ENCODE measurements at places on chromosomes 3 and 15. TPM values are rescaled to one million over a fixed set of nuclear protein-coding genes. Genes with fewer than 3 reads are reported as not detected.

GRCh38 chr3:193998123-193998448 lies 137.9 kb upstream of the HES1 start:
- no peaks in the 10 kb centered on the region for H3K4me1 ChIP-seq
- H3K4me3 ChIP-seq: no peak overlapping the region
- peaks cover 22% of the 10 kb centered on the region for H3K27me3 ChIP-seq
- no peak overlapping the region for H3K27ac ChIP-seq
- H3K36me3 ChIP-seq: no peaks in the 10 kb centered on the region

GRCh38 chr3:155420406-155420805 lies 126.9 kb upstream of the STRIT1 start:
- H3K36me3 ChIP-seq: no peaks in the 10 kb centered on the region
- H3K4me3 ChIP-seq: no peak overlapping the region

Gene CLPX
- 48.8 TPM for total RNA-seq

DNA sequence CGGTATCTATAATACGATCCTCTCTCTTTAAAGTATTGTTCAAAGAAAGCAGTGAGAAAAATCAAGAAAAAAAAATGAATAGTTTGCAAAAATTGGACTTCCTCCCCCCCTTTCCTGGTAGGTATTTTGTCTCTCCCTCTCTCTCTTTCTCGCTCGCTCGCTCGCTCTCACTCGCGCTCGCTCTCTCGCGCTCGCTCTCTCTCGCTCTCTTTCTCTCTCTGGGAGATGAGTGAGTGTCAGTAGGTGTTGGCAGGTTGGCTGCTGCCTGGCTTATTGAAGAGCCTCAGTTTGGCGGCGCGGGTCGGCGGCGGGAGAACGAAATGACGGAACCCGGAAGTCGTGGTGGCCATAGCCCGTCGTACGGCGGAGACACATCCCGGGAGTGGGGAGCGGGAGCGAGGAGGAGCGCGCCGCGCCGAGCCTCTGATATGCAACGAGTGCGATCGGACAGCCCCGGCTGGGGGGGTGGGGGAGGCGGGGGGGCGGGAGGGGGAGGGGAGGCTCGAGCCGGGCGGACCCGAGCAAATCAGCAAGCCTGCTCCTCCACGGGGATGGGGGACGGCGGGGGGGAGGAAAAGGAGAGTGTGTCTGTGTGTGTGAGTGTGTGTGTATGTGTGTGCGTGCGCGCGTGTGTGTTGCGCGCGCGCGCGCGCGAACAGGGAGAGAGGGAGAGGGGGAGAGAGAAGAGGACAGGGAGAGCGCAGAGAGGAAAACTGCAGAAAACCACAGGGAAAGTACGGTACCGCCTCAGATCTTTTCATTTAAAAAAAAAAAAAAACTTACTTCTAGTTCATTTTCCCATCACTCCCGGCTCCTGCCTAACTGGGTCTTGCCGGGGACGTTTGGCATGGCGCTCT lies at the start of gene MEIS2:
MEIS2 (minus strand) TSS at position 441 of the 857 bp plus-strand sequence. CDS start 1,083 bp downstream, outside the sequence.
- peaks cover 15% of the 10 kb centered on the region for H3K27me3 ChIP-seq
- H3K27ac ChIP-seq: peak within 1 kb of the TSS; percentile 92
- H3K36me3 ChIP-seq: no peaks in the 10 kb centered on the region
- H3K4me3 ChIP-seq: peak within 1 kb of the TSS; percentile 89

DNA sequence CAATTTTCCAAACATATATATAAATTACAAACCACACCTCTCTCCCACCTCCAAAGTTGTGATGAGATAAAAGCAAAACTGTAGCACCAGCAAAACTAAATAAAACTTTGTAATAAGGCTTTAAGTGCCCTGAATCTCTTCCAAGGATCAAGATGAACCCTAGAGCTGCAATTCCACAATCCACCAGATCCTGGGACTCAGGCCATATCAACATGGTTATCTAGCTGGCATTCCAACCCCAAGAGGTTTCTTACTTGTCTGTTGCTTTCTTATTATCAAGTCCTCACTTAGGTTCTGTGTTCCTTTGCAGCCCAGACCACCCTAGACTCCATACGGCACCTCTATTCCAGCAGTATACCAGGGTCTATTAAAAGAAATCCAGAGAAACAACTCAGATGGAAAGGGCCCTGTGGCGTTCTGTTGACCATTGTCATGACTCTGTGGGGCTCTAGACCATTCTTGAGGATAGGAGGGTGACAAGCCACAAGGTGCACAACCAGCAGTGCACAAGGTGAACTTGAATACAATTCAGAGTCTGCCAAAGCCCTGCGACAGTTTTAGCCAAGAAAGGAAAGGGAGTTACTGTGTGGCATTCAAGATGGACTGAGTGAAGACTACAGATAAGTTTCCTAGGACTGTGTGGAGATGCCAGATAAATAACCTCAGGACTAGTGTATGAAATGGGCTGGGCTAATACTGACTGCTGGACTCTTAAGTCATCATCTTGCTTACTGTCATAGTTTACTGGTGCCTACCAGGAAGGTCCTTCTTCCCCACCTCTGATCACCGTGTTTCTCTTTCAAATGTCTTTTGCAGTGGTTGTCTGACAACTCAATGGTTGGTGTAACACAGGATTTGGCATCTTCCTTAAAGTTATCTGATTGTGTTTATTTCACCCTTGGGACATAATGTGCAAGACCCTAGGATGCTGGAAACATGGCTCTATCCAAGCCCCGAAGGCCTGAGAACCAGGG lies 27.2 kb downstream of the ACKR2 start:
- no peak overlapping the region for H3K4me3 ChIP-seq
- no peaks in the 10 kb centered on the region for H3K36me3 ChIP-seq
- no peak overlapping the region for H3K27ac ChIP-seq
- no peaks in the 10 kb centered on the region for H3K4me1 ChIP-seq

GRCh38 chr15:92306663-92307062 lies 87.0 kb upstream of the ST8SIA2 start:
- no peaks in the 10 kb centered on the region for H3K27me3 ChIP-seq
- no peak for DNase-seq
- H3K36me3 ChIP-seq: no peaks in the 10 kb centered on the region
- no peak overlapping the region for H3K27ac ChIP-seq

- peak; percentile 38 for DNase-seq
- H3K36me3 ChIP-seq: no peaks in the 10 kb centered on the region
- no peak overlapping the region for H3K27ac ChIP-seq
- no peaks in the 10 kb centered on the region for H3K27me3 ChIP-seq
Observed at GRCh38 chr3:130820976-130821375, 72.9 kb upstream of the ATP2C1 start.

- no peaks in the 10 kb centered on the region for H3K36me3 ChIP-seq
- no peaks in the 10 kb centered on the region for H3K4me1 ChIP-seq
- DNase-seq: no peak
- no peaks in the 10 kb centered on the region for H3K27me3 ChIP-seq
- H3K27ac ChIP-seq: no peak overlapping the region
- no peak overlapping the region for H3K4me3 ChIP-seq
Observed at GRCh38 chr3:30302027-30302426, 304.4 kb upstream of the TGFBR2 start.

Gene CCRL2
- total RNA-seq: 0.17 TPM

DNA sequence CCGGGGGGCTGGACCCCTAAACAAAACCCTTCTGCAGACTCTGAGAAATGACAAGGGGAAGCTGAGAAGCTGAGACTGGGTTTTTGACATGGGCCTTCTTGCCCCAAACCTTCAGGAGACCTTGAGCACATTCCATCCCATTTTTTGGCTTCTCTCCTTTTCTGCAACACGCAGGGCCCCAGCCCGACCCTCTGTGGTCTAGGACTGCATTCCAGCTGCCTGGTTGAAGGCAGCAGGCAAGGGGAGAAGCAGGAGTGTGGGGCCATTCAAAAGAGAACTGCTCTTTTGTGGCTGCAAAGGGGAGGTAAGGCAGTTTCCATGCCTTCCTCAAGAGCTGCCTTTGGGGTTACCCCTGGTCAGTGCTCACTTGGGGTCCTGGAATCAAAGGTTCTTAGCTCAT lies 263.0 kb downstream of the TLE3 start:
- H3K27ac ChIP-seq: no peak overlapping the region
- no peak for DNase-seq
- peaks cover 10% of the 10 kb centered on the region for H3K27me3 ChIP-seq
- peaks cover 3% of the 10 kb centered on the region for H3K4me1 ChIP-seq
- H3K4me3 ChIP-seq: no peak overlapping the region

Gene CLDN11
- 0.70 TPM for total RNA-seq

GRCh38 chr3:195906865-195907683 lies 1.3 kb downstream of the TNK2 start:
- no peak overlapping the region for H3K4me3 ChIP-seq
- H3K27ac ChIP-seq: no peak overlapping the region
- H3K36me3 ChIP-seq: no peaks in the 10 kb centered on the region

DNA sequence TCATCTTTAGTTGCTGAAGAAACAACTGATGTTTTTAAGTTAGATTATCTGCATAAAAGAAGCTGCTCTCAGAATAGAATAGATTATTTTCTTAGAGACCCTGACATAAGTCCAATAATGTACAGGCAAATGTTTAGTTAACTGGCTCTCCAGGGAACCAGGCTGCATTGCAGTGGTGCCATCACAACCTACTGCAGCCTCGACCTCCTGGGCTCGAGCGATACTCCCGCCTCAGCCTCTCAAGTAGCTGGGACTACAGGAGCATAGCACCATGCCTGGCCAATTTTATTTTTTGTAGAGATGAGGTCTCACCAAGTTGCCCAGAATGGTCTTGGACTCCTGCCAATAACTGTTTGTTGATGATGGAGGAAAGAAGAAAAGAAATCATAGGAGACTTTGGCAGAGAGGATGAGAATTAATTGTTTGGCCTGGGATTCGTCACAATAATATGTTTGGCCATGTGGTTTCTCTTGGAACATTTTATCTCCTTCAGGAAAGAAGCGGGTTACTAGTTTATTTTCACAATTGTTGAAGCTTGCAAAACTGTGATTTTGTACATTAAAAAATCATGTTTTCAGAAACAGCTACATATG lies 429.2 kb downstream of the CADM2 start:
- H3K4me1 ChIP-seq: no peaks in the 10 kb centered on the region
- no peak for DNase-seq
- H3K27me3 ChIP-seq: no peaks in the 10 kb centered on the region
- H3K36me3 ChIP-seq: no peaks in the 10 kb centered on the region
- H3K4me3 ChIP-seq: no peak overlapping the region

- H3K4me1 ChIP-seq: peaks cover 15% of the 10 kb centered on the region
- DNase-seq: peak; percentile 65
- no peaks in the 10 kb centered on the region for H3K27me3 ChIP-seq
- no peaks in the 10 kb centered on the region for H3K36me3 ChIP-seq
Observed at GRCh38 chr3:55341502-55342031, 145.5 kb downstream of the WNT5A start.

DNA sequence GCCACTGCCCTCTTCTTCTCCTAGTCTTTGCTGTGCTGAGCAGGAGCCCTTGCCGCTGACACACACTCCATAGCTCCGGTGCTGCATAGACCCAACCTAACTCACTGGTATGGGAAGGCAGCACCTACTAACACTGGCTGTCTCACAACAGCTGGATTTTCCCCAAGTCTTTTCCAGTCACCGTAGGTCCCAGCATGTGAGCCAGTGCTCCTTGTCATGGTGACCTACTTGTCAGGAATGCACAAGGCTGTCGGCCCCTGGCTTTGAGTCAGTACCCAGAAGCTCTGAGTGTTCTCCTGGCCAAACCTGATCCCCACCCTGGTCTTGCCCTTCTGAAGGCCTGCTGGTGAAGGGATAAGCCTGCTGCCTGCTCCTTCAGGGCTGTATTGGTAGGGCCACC lies 25.7 kb downstream of the AMOTL2 start:
- no peak overlapping the region for H3K4me3 ChIP-seq
- no peak overlapping the region for H3K27ac ChIP-seq
- no peaks in the 10 kb centered on the region for H3K27me3 ChIP-seq
- peaks cover 5% of the 10 kb centered on the region for H3K4me1 ChIP-seq
- DNase-seq: peak; percentile 67

GRCh38 chr15:39748276-39748675 lies 34.4 kb downstream of the FSIP1 start:
- no peaks in the 10 kb centered on the region for H3K36me3 ChIP-seq
- H3K27me3 ChIP-seq: no peaks in the 10 kb centered on the region
- no peak overlapping the region for H3K4me3 ChIP-seq
- DNase-seq: no peak

Gene STRA6
- 13.7 TPM for total RNA-seq

GRCh38 chr15:48671103-48672022 lies 25.9 kb upstream of the FBN1 start:
- H3K36me3 ChIP-seq: no peaks in the 10 kb centered on the region
- H3K27me3 ChIP-seq: no peaks in the 10 kb centered on the region

GRCh38 chr15:62440362-62441105 lies 275.4 kb upstream of the C2CD4B start:
- H3K27me3 ChIP-seq: no peaks in the 10 kb centered on the region
- DNase-seq: no peak
- H3K4me3 ChIP-seq: no peak overlapping the region
- no peaks in the 10 kb centered on the region for H3K36me3 ChIP-seq
- peaks cover 14% of the 10 kb centered on the region for H3K4me1 ChIP-seq

- no peak overlapping the region for H3K27ac ChIP-seq
- H3K4me1 ChIP-seq: peaks cover 5% of the 10 kb centered on the region
- peaks cover 10% of the 10 kb centered on the region for H3K36me3 ChIP-seq
- H3K4me3 ChIP-seq: no peak overlapping the region
- H3K27me3 ChIP-seq: no peaks in the 10 kb centered on the region
Observed at GRCh38 chr3:43348350-43348749, 62.0 kb downstream of the SNRK start.

DNA sequence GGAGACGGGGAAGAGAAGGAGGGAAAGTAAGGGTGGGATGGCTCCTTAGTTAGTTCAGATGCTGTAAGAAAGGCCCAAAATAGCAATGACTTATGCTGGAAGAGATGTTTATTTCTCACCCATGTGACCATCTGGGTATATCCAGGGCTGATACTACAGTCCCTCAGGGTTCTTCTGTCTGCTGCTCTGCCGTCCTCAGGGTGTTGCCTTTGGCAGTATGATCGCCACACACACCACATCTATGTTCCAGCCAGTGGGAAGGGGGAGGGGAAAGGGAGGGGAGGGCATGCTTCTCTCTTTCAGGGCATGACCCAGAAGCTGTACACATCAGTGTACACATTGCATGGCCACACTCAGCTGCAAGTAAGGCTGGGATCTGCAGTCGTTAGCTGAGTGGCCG lies 10.2 kb downstream of the CD276 start:
- no peak for DNase-seq
- H3K4me3 ChIP-seq: no peak overlapping the region
- H3K36me3 ChIP-seq: peaks cover 5% of the 10 kb centered on the region
- H3K4me1 ChIP-seq: peaks cover 36% of the 10 kb centered on the region
- H3K27ac ChIP-seq: no peak overlapping the region

- no peak overlapping the region for H3K4me3 ChIP-seq
- H3K27me3 ChIP-seq: no peaks in the 10 kb centered on the region
- H3K36me3 ChIP-seq: no peaks in the 10 kb centered on the region
- no peak for DNase-seq
Observed at GRCh38 chr3:48655606-48656005, 7.1 kb downstream of the CELSR3 start.

GRCh38 chr15:41895491-41895890 lies 1.6 kb upstream of the SPTBN5 start:
- H3K4me3 ChIP-seq: no peak overlapping the region
- no peak for DNase-seq
- peaks cover 16% of the 10 kb centered on the region for H3K4me1 ChIP-seq
- no peaks in the 10 kb centered on the region for H3K27me3 ChIP-seq
- no peak overlapping the region for H3K27ac ChIP-seq

GRCh38 chr3:69137412-69137811 lies 15.0 kb upstream of the LMOD3 start:
- no peak for DNase-seq
- no peaks in the 10 kb centered on the region for H3K4me1 ChIP-seq
- peaks cover 2% of the 10 kb centered on the region for H3K27me3 ChIP-seq

- peak; percentile 88 for DNase-seq
- peaks cover 23% of the 10 kb centered on the region for H3K4me1 ChIP-seq
- H3K27me3 ChIP-seq: no peaks in the 10 kb centered on the region
- H3K4me3 ChIP-seq: no peak overlapping the region
- peak overlapping the region; percentile 25 for H3K27ac ChIP-seq
Observed at GRCh38 chr15:56871185-56871584, 47.3 kb upstream of the TCF12 start.

Gene CAPN3
- total RNA-seq: 0.38 TPM

Gene CLDN18
- total RNA-seq: not detected

All from astrocyte (in vitro differentiated cells and primary cell).